CMK (cell line): ENCODE measurements at places on chromosomes 3 and 15.

DNA sequence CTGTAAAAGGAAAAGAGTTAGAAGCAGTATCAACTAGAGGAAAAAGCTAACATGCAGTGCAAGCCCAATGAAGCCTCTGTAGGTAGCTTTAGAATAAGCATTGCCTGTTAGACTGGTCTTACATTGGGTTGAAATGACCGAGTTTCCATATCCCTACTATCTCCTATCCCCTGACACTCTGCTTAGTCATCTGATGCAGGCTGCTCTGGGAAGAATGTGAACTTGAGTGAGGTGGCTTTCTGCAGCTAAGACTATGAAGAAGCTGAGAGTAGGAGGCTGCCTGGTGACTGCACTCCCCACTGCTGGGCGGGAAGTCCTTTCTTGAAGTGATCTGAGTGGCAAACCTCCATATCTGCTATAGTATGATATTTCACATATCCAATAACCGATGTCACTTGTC, 64.7 kb downstream of the OXSM start:
- no peak for DNase-seq

GRCh38 chr3:53324105-53324504, 23.2 kb downstream of the DCP1A start:
- no peak for DNase-seq

GRCh38 chr15:39177561-39177960, 403.3 kb upstream of the THBS1 start:
- no peak for DNase-seq

GRCh38 chr15:45799508-45799907, 164.7 kb downstream of the SQOR start:
- DNase-seq = no peak

GRCh38 chr3:58116161-58116955, 94.4 kb downstream of the DNASE1L3 start:
- no peak for DNase-seq

DNA sequence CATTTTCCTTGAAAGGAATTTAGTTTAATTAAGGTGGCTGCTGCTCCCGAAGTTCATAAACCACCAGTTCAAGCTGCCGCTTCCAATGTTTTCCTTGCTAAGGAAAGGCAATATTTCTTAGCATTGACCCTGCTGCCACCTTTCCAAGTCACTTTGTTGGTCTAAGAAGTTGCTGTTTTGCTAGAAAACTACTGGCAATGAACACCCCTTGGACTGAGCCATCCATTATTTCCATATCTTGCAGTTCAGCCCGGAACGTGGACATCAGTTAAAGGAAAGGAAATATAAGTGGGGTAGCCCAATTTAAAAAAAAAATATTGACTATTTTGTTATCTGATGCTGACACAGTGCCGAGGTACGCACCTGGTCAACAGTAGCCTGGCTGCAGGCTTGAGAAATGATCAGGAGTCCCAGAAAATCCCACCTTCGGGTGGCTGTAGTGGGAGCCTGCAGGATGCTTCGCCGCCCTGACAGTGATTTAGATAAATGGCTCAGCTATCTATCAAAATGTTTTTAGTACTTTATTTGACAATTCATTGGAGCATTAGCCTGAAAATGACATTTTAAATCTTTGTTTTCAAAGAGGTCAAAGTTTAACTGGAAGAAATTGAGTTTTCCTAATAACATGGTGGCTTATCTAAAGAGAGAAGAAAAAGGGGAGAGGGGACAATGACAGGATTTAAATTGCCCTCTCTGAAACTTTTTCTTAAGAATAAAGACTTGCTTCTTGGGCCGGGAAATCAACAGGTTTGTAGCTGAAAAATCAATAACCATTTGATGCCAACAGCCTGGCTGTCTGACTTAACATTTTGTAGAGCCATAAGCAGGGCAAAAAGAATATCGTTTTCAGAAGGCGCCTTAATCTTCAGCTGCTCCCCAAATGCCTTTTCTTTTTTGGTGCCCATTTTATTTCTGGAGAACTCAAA, 1.6 kb downstream of the RARB start:
- no peak for DNase-seq

- DNase-seq = no peak
Observed at GRCh38 chr3:150317469-150317868, 90.6 kb upstream of the TSC22D2 start.

- DNase-seq = no peak
Observed at GRCh38 chr15:29130476-29130875, 139.1 kb downstream of the NSMCE3 start.

DNA sequence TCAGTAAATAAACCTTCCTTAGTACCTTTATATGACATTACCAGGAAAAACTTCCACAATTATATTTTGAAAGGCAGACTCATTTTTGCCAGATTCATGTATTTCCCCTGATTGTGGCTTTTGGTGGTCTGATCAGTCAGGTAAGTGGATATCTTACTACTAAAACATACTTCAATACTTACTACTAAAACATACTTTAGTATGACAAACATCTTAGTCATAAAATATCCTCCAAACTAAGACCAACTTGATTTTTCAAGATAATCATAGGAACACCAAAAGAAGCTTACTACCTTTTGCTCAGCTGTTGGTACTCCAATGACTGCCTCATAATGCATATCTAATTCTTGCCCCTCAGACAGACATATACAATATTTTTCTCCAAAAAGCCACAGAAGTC, 9.3 kb downstream of the TJP1 start:
- DNase-seq = no peak

DNA sequence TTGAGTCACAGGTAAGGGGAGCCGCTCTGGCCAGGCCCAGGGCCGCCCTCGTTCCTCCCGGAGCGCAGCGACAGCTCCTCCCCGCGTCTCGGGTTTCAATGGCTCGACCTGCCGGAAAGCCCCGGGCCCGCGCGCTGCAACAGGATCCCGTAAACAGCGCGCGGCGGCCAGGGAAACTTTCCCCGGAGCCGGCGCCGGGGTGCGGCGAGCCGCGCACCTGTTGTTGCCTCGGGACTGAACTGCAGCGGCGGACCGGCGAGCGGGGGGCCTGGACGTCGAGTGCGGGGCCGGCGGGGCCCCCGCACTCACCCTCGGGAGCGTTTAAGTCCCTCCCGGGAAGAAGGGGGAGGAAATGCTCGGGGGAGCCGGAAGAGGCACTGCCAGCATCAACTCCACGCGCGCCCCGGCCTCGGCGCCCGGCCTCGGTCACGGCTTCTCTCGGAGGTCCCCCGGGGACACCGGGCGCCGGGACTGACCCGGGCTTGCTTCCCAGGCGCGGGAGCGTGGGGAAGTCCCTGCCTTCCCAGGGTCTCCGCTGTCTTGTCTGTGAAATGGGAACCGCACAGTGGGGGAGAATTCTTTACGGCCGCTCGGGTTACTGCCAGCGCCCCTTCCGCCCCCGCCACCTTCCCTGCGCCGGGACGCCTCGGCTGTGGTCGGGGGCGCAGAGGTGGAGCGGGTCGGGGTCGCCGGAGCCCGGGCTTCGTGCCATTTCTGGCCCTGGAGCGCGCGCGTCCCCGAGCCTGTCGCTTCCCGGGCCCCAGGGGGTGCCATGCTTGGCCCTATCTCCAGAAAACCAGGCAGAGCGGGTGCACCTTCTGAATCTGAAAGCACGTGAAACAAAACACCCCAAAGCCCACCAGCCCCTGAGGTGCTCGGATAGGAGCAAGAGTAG, 7.5 kb upstream of the PGPEP1L start:
- no peak for DNase-seq

GRCh38 chr3:67524046-67524445, 130.4 kb downstream of the SUCLG2 start:
- DNase-seq = no peak

DNA sequence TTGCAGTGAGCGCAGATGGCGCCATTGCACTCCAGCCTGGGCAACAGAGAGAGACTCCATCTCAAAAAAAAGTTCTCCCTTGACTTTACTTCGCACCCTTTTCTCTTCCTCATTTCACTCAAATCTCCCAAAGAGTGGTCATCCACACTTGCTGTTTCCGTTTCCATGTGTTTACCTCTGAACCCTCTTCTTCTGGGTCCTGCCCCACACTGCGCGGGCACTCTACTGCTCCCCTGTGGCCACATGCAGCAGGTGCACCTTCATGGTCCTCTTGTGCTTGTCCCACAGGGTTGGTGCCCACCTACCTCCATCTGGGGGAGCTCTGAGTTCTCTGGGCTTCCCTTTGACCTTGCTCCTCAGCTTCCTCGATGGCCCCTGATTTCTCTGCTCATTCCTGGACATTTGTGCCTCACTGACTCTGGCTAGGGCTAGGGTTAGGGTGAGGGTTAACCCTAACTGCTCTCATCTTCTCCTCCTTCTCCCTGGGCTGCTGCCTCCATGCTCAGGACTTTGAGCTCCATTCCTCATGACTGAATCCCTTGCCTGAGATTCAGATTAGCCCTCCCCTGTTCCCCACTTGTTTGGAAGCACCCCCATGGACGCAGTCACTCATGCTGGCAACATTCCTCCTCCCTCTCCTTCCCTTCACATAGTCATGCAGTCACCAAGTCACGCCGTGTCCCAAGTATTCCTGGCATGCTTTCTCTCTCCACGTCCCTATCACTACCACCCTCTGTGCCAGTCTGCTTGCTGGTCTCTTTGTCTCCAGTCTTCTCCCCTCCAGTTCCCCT, 26.6 kb upstream of the KY start:
- DNase-seq = no peak
